ENCODE measurements at places on chromosomes 7 and 10. TPM values are rescaled to one million over a fixed set of nuclear protein-coding genes. Genes with fewer than 3 reads are reported as not detected.

The TFR2 gene
- total RNA-seq: 1.9 TPM

The CD36 gene
- total RNA-seq: 1,075 TPM

DNA sequence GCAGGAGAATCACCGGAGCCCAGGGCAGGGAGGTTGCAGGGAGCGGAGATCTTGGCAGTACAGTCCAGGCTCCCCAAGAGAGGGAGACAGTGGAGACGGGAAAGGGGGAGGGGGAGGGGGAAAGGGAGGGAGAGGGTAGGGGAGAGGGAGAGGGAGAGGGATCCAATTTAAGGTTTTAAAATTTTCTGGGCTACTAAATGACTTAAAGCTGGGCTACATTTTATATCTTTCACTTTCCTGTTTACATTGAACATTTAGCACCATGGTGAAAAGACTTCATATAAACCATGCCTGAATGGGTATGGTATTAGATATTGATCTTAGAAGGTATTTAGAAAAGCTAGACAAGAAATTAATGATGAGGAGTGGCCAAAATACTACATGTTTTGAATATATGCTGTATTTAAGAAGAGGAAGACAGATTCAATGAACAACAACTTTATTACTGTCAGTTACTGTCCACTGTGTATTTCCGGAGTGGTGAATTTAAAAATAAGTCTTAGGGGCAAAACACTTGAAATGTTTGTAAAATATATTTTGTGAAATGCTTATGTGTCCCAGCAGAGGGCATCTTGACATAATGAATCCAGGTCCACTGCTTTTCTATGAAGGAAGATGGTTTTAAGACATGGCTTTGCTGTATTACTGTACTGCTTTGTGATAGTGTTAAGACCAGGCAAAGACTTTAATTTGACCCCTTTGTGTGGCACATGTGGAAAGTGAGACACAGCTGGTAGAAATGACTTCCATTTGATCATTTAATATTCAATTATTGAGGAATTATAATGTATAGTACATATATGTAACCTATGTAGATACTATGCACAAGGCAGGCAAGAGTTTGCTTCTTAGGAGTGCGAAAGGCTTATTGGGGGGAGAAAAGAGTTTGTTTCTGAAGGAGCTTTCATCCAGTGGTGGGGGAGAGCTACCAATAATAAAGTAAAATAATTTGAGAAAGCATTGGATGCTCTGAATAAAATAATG is 52.8 kb downstream of the NRF1 start:
- H3K27me3 ChIP-seq: no peaks in the 10 kb centered on the region
- no peak overlapping the region for H3K27ac ChIP-seq
- peaks cover 28% of the 10 kb centered on the region for H3K36me3 ChIP-seq
- H3K4me3 ChIP-seq: no peak overlapping the region
- no peaks in the 10 kb centered on the region for H3K4me1 ChIP-seq

- DNase-seq: no peak
- H3K27me3 ChIP-seq: no peaks in the 10 kb centered on the region
- H3K4me3 ChIP-seq: no peak overlapping the region
- no peaks in the 10 kb centered on the region for H3K36me3 ChIP-seq
- H3K27ac ChIP-seq: no peak overlapping the region
- peaks cover 5% of the 10 kb centered on the region for H3K4me1 ChIP-seq
Observed at GRCh38 chr7:30244340-30244739, 40.1 kb upstream of the ZNRF2 start.

The CH25H gene
- 3.5 TPM for total RNA-seq
